Activated CD4-positive, alpha-beta T cell treated with anti-CD3 and anti-CD28 coated beads for 48 hours (primary cell): ENCODE measurements at places on chromosomes 5 and 9.

DNA sequence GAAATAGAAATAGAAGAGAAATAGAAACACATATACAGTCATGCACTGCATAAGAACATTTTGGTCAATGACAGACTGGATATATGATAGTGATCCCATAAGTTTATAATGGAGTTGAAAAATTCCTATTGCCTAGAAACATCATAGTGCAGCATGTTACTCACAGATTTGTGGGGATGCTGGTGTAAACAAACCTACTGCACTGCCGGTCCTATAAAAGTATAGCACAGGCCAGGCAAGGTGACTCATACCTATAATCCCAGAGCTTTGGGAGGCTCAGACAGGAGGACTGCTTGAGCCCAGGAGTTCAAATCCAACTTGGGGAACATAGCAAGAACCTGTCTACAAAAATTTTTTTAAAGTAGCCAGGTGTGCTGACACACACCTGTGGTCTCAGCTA lies 240.6 kb upstream of the MAP3K1 start:
- no peak for DNase-seq

GRCh38 chr5:112479418-112479817 lies 60.3 kb upstream of the EPB41L4A start:
- no peak for DNase-seq

DNA sequence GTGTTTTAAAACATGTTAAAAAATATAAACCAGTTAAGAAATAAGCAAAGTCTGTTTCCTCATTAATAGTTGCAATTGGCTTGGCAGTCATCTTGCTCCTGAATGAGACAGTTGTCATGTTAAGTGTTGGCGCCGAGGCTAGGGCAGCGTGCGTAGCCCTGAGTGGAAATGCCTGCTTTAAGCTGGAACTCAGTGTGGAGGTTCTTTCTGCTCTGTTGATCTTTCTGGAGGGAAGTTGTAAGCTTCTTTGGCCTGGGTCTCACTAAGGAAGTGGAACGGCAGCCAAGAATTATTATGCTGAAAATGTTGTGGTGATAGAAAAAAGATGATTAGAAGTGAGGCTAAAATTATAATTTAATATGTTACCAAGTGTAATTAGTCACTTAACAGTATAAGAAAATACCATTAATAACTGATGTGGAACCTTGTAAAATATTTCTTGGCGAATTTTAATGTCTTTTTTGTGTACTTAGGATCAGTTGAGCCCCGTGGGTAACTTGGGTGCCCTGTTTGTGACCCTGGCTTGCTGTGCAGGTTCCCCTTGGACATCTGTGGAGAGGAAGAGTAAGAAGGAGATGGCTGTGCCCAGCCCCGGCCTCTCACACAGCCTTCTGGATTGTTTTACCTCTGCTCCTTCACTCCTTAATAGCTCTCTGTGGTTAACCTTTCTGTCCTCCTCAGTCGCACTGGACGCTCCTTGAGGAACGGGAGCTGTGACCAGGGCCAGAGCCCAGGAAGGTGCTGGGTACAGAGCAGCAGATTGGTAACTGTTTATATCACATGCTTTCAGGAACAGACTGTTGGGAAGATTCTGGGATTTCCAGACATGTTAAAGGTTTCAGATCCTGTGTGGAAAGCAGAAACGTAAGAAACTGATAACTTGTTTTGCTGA lies 31.0 kb downstream of the PCBD2 start:
- DNase-seq: no peak

GRCh38 chr9:105259731-105260612 lies 15.5 kb downstream of the SLC44A1 start:
- no peak for DNase-seq

- no peak for DNase-seq
Measured at GRCh38 chr9:33472171-33472880, 1.4 kb downstream of the NOL6 start.

- DNase-seq: peak; percentile 84
Measured at GRCh38 chr9:131530920-131531832, at the start of gene UCK1. Gene UCK1 (minus strand): TSS chr9:131531263. CDS start chr9:131531174, 89 bp downstream.

DNA sequence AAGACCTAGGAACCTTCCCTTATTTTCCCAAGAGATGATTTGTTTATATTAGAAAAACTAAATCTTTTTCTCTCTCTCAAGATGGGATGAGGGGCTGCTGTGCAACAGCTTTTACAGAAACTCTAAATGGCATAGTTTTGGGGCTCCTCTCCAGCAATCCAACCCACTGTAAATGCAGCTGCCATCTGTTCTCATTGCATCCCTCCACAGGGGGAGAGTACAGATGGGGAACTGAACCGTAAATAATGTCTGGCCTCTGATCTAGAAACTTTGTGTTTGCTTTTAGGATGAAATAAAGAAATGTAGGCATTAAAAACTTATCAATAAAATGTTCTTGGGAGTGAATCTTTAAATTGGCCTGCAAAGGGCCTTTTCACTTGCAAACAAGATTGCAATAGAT lies 291.4 kb downstream of the MCTP1 start:
- DNase-seq: no peak

DNA sequence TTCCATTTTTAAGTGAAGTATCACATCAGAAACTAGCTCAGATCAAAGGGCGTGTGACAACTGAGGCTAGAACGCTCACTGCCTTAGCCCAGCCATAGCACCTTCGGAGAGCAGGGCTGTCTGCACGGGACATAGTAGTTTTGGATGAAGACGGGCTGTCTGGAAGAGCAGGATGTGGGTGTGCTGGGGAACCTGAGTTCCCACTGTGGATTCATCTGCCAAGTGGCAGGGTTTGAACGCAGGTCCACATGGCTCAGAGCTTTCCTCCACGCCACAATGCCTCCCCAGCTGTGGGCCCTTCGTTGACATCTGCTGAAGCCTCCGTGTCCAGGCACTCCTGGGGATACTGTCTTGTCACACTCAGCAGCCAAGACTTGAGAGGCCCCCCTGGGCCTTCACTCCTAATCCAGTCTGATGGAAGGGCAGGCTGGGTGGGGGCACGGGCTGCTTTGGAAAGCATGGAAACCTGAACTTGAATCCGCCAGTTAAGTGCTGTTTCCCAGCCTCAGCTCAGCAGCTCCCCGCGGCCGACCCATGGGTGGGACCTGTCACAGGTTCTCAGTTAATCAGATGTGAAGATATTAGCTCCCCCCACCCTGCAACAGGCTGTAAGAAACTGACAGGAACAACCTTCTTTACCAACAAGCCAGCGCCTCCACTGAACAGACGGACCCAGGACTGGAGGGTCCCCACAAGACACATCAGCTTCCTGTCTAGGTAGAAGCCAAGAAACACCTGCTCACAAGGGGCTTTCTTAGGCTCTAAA lies 228.1 kb downstream of the FANCC start:
- DNase-seq: no peak

- no peak for DNase-seq
Measured at GRCh38 chr9:94918038-94918753, 191.7 kb downstream of the AOPEP start.
